Activated CD4-positive, alpha-beta T cell treated with anti-CD3 and anti-CD28 coated beads for 24 hours (primary cell): ENCODE measurements at places on chromosomes 6 and 20.

DNA sequence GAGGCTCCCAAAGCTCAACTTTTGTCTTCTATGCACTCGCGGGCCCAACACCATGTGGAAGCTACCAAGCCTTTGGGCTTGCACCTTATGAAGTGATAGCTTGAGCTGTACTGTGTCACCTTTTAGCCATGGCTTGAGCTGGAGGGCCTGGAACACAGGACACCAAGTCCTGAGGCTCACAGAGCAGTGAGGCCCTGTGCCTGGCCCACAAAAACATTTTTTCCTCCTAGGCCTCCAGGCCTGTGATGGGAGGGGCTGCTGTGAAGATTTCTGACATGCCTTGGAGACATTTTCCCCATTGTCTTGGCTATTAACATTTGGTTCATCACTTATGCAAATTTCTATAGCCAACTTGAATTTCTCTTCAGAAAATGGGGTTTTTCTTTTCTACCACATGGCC, 96.5 kb downstream of the MMUT start:
- no peak for DNase-seq

DNA sequence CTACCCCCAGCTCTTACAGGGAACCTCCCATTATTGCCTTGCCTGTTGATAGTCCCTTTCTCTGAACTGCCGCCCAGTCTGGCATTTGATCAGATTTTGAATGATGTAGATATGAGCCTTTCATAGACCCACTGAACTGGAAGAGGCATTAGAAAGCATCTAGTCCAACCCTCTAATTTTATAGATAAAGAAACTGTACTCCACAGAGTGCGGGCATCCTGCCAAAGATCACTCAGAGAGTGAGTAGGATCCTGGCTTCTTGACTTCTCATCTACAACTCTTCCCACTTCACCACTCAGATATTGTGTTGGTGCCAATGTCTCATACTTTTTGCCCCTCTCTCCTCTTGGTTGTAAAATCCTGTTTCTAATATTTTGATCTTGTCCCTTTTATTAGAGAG, 179.2 kb upstream of the BMP2 start:
- no peak for DNase-seq

- DNase-seq, result no peak
These were observed 22.5 kb upstream of the NHSL1 start for GRCh38 chr6:138521790-138522189.

GRCh38 chr6:106466211-106466610, 105.7 kb downstream of the CRYBG1 start:
- DNase-seq, result no peak

- DNase-seq, result peak; percentile 53
These were observed 61.3 kb downstream of the TRERF1 start for GRCh38 chr6:42390228-42390934.

DNA sequence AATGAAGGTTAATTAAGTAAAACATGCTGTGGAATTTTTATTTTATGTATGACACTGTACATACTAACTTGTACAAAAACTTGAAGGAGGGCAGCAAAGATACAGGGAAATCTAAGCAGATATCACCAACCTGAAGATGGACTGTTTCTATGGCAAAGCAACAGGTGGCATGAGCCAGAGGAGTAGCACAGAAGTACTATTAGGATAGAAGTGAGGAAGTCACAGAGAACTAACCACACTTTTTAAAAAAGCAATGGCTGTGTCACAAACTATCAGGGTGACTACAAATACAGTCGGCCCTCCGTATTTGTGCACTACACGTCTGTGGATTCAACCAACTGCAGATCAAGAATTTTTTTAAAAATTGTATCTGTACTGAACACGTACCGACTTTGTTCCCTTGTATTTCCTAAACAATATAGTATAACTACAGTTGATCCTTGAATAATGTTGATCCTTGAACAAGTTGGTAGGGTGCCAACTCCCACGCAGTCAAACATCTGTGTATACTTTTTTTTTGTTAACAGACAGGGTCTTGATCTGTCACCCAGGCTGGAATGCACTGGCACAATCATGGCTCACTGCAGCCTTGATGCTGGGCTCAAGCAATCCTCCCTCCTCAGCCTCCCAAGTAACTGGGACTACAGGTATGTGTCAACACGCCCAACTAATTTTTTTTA, 61.0 kb downstream of the NUDT3 start:
- no peak for DNase-seq

- no peak for DNase-seq
These were observed 151.2 kb upstream of the TMEM170B start for GRCh38 chr6:11386323-11386722.

- no peak for DNase-seq
These were observed 39.3 kb upstream of the OSTM1 start for GRCh38 chr6:108113557-108114519.

DNA sequence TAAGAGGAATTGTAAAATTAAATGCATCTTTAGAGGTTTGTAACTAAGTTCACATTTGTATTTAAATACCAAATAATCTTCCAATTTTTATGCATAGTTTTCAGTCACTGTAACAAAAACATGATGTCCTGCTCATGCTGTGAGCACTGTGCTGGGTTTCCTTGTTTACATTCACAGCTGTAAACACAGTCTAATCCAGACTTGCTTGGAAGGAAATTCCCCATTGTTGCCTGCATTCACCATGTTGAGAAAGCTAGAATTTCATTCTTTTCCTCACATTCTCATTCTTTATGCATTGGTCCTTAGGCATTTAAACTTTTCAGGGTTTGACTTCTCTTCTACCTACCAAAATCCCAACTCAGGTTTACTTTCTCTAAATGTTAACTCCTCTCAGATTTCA, 242.0 kb upstream of the TBX18 start:
- DNase-seq, result no peak

GRCh38 chr6:153357391-153357790, 226.3 kb upstream of the RGS17 start:
- DNase-seq, result no peak

- no peak for DNase-seq
These were observed 2.4 kb downstream of the DYNLT1 start for GRCh38 chr6:158642097-158642601.

- DNase-seq, result no peak
These were observed 9.5 kb upstream of the HLA-DOA start for GRCh38 chr6:33018904-33019303.

GRCh38 chr6:57469072-57469471, 151.6 kb downstream of the PRIM2 start:
- no peak for DNase-seq

DNA sequence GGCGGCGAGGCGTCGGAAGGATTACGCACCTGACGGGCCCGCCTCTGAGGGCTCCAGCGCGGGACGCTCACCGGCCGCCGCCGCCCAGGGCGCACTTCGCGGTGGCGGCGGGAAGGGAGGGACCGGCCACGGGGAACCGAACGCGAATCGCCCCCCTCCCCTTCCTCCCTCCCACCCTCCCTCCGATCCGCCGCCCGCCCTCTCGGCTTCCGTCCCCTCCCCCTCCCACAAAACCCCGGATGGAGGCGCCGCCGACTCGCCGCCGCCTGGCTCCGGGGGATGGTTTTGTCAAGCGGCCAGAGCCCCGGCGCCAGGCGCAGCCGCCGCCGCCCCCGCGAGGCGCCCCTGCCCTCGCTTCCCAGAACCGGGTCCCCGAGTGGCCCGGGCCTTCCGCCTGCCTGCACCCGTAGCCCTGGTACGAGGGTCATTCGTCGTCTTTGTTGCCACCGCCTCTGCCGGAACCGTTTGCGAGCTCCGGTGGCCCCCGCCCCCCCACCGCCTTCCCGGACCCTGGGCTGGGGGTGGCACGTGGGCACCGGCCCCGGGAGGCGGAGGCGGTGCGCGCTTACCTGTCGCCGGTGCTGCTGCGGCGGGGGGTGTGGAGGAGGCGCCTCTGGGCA, 398 bp downstream of the ZBTB2 start:
- peak; percentile 62 for DNase-seq

DNA sequence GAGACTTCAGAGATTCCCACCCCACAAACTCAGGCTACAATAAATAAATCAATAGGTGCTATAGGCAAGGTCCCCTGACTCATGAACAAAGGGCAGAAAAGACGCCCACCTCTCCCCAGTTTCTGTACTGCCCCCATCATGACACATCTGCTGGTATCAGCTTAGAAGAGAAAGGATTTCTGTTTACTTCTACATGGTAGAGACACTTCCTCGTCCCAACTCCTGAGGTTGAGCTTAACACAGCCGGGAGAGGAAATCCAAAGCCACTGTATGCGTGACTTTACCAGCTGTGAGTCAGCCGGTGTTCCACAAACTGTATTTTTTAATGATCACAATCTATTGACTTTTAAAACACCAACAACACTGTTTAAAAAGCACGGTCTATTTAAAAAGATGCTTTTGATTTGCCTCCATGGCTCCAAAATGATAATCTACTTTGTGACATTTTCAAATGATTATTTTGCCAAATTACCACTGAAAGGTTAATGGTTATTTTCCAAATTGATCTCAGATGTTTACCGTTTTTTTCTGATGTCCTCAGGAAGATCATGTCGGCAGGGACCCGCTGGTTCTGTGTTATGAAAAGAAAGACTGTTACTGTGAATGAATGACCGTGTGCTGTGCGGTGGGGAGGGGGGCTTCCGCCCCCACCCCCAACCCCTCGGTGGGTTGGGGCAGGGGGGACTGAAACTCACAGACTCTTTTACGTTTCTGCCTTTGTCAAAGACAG, 72.5 kb downstream of the ATP9A start:
- no peak for DNase-seq

GRCh38 chr6:138765896-138766655, 7.5 kb upstream of the CCDC28A start:
- no peak for DNase-seq

DNA sequence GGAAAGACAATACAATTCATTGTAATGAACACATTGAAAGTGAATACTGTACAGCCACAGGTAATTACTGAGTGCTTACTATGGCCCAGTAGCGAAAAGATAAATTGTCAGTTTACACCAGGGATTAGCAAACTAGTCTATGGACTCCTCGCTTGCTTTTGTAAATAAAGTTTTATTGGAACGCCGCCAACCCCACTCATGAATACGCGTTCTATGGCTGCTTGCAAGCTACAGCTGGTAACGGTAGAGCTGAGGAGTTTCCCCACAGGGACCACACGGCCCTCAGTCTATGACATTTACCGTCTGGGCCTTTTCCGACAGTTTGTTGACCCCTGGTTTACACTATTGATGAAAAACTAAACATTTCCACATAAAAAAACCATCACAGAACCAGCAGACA, 24.2 kb downstream of the LAMA5 start:
- DNase-seq, result no peak

- no peak for DNase-seq
These were observed 231.8 kb downstream of the SAMD5 start for GRCh38 chr6:147740326-147740725.

- no peak for DNase-seq
These were observed 45.8 kb upstream of the JARID2 start for GRCh38 chr6:15200087-15200486.

DNA sequence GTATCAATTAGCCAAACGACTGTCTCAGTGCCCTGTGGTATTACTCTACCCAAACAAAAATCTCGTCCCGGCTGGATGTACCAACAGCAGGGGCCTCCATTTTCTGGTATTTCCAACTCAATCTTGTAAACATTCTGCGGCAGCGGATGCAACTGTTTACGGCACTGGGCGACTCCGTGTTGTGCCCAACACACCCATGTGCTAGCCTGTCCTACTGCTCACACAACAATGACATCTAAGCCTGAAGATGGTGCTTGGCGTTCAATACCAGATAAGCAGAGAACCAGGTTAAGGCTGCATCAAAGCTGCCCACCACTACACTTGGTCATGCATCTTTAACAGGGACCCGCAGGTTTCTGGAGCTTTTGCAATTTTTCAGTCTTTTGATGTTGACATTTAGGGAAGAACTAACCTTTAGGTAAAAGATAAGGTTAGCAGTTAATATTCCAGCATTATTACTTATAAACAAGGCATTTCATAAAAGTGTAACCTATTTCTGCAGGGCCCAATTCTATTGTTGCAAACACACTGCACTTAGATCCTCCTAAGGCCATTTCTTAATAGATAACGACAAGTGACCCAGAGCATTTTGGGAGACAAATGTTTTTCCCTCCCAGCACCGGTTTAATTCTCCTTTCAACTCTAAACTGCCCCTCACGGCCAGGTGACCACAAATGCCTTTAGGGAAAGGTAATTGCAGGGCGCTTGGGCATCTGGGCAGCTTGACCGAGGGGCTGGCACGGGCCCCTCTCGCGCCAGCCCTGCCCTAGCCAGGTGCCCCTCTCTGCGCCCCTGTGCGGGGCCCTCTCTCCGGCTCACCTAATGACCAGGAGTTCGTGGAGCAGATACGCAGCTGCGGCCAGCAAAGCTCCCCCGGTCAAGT, 945 bp downstream of the FAXC start:
- DNase-seq, result no peak

DNA sequence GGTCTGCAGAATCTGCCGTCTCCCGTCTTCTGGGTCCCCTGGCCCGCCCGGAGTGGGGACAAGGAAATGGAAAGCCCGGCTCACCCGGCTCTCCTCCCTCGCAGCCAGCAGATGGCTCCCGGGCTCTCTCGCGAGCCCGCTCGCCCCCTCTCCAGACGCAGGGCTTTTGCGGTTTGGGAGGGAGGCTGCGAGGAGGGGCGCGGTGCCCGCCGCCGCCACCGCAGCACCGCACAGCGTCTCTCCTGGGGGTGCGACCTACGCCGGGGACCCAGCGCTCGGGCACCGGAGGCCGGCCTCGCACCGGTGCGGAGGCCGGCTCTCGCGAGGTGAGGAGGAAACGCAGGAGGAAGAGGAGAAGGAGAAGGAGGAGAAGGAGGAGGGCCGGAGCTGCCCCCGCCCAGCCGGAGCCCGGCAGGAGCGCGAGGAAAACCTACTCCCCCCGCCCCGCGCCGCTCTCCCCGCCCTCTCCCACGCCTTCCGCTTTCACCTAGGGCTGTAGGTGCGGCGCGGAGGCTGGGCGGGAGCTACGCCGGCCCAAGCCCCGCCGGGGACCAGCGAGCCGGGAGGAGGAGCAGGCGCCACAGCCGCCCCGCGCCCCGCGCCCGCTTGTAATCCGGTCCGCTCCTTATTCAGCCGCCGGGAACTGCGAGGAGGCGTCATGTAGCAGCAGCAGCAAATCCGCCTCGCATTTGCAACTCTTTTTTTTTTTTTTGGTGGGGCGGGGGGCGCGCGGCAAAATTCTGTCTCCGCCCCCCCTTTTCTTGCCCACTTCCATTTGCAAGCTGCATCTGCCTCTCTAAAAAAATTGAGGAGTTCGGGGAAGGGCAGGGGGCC, at the start of gene CARMIL1:
CARMIL1 (plus strand) TSS at position 461 of the 834 bp plus-strand sequence. CDS start 422 bp downstream, outside the sequence.
- DNase-seq, result peak; percentile 57

DNA sequence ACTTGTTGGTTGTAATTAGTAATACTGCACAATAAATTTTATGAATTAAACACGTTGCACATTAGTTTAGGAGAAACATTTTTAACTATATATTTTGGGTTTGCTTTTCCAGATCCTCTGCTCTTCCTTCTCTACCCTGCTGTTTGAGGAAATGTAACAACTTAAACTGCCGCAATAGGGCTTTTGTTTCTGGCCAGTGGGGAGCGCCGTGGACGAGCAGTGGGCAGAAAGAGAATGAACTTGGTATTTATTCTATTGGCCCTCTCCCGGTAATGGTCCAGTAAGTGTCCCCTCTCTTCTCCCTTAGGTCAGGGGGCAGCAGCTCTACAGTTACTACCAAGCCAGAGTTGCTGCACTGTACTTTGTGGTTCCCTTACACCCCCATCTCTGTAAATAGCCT, 35.2 kb upstream of the EPHA7 start:
- no peak for DNase-seq

- no peak for DNase-seq
These were observed 44.3 kb downstream of the TPD52L1 start for GRCh38 chr6:125197795-125198269.

GRCh38 chr6:43876602-43877001, 106.6 kb downstream of the VEGFA start:
- no peak for DNase-seq
